ENCODE measurements at places on chromosomes 4 and X.

DNA sequence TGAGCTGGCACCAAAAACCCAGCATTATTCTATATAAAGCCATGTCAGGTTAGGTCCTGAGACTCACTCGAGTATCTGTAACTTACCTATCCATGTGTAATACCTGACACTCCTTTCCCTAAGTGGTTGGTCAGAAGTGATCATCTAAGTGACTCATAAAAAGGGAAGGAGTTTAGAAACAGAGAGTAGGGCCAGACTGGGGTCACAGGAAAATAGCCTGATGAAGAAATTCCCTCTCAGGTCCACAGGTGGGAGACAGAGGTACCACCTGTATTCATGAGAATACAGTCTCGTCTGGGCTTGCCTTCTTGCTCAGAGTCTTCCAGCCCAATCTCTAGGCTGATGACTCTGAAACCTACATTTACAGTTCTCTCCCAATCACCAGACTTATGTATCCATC lies 161.8 kb upstream of the MAP3K15 start:
- no peak for DNase-seq

DNA sequence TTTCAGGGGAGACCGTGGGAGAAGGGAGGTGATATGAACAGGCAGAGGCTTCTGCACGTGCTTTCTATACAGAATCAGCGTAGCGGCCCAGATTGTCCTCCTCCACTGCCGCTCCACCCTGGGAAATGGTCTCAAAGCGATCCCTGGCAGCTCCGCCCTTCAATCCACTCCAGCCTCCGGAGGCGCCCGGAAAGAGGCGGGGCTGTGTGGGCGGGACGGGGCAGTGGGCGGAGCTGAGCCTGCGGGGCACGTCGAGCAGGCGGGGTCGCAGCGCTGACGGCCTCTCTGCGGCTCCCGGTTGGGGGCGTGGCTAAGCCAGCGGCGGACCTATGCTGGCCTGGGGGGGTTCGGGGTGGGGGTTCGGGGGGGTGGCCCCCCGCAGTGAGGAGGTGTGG lies 210 bp upstream of the SMIM10L2A start:
- no peak for DNase-seq

GRCh38 chr4:138249132-138249531 lies 7.0 kb upstream of the SLC7A11 start:
- DNase-seq: no peak

- DNase-seq: no peak
Observed at GRCh38 chr4:88859191-88859812, 161.7 kb upstream of the NAP1L5 start.

DNA sequence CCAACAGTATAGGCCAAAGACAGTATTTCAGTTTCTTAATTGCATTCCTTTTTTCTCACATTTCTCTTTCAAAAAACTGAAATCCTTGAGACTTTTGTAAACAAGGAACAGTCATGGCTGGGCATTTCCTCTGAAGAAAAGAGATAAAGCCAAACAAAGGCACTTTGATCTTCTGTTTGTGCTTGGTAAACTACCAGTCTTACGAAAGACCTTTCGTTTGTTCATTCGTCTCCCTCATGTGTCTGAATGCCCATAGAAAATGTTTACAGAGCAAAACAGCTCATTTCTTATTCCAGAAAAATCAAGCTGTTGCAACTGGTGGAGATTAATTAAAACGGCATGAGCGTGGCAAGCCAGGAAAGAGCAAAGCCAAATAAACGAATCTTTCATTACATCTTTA lies 178.0 kb downstream of the GASK1B start:
- no peak for DNase-seq

- DNase-seq: no peak
Observed at GRCh38 chr4:84362896-84363655, 136.0 kb downstream of the NKX6-1 start.

- no peak for DNase-seq
Observed at GRCh38 chrX:137051978-137052642, 18.3 kb upstream of the GPR101 start.

- DNase-seq: no peak
Observed at GRCh38 chr4:170674176-170674575, 584.4 kb upstream of the AADAT start.

DNA sequence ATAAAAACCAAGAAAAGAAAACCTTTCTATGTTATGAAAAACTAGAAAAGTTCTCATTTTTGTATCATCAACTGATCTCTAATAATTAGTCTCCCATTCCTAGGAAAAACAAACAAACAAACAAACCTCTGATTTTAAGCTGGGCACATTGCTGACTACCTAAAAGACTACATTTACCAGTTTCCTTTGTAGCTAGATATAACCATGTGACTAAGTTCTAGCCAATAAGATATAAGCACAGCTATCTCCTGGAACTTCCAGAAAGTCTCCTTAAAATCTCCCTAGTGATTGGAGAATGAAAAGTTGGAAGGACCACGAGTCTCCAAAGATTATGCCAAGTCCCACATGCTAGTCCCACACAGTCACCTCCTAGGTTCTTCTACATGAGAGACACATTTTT lies 108.9 kb downstream of the NR3C2 start:
- DNase-seq: no peak

GRCh38 chr4:3402491-3403347 lies 39.0 kb upstream of the HGFAC start:
- DNase-seq: peak; percentile 59

DNA sequence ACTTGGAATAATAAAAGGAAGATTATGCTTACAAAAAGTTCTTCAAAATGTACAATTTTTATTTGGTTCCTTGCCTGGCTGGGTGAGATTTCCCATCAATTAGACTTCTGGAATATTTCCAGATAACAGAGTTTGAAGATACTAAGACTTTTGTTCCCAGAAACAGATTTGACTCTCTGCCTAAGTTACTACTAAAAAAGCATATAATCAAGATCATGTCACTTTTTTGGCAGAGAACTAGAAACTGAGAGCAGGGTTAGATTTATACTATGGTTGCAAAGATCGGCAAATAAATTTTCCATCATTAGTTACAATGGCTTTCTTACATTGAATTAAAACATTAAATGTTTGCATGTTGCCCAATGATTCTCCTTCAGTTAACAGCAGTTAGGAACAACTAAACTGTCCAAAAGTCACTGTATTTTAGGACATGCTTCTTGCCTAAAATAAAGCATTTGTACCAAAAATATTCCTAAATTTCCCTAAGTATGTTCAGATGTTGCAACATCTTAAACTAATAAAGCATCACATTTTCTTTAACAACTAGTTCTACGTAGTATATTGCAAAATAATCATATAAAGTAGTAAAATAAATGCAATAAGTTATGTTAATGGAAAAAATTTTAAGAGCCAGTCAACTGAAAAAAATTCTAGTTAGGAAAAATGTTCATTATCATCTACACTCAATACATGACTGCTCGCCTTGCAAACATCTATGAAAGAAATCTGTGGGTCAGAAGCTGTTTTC lies 73.0 kb downstream of the SEC24D start:
- DNase-seq: no peak

DNA sequence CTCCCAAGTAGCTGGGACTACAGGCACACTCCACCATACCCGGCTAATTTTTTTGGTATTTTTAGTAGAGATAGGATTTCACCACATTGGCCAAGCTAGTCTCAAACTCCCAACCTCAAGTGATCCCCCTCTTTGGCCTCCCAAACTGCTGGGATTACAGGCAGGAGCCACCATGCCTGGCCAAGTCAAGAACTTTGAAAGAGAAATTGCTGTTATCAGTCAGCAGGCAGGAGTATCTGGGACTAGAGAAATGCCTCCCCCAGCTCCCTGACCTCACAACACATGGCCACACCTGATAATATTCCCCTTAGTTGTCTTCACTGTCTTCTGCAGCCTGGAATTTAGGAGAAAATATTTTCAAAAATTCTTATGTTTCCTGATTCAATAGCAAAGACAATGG lies 7.4 kb downstream of the TXK start:
- DNase-seq: no peak

DNA sequence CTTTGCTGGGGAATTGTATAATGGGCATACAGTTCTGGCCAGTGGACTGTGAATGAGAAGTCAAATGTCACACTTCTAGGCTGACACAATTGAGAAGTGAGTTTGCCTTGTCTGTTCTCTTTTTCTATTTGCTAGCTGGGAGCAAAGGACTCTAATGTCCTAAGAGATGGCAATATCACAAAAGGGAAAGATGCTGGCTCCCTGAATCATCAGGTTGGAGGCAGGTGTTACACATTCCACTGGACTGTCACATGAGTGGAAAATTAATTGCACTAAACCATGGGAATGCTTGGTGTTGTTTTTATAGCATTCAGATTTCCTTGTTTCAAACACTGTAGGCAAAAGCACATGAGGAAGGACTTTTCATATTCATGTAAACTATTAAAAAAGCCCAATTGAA lies 388.3 kb downstream of the ADAM29 start:
- no peak for DNase-seq

GRCh38 chr4:168908093-168908492 lies 102.0 kb downstream of the CBR4 start:
- DNase-seq: peak; percentile 44

DNA sequence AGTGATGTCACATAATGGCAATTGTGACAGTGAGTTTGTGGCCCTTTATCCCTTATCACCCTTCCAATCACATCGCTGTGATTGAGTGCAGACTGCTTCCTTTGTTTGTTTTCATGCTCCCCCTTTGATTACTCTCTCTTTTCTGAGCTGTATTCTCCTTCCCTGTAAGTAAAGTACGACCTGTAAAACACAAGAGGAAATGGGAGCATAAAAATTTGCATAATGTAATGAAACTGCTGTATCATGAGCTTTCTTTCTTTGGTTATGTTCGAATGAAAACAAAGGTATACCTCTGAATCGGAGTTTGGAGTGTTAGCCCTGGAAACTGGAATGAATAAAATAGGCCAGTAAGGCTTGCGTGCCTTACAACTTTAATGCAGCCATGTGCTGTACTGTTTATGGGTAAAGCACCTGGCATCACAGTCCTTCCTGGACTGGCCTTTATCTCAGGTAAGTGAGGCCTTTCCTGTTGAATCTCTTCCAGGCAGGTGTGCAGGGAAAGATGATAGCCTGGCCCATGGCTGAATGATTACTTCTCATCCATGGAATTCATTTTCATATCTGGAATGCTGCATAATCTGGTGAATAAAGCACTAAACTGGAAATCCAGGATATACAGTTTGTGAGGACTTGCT lies 26.6 kb upstream of the HS3ST1 start:
- DNase-seq: no peak

DNA sequence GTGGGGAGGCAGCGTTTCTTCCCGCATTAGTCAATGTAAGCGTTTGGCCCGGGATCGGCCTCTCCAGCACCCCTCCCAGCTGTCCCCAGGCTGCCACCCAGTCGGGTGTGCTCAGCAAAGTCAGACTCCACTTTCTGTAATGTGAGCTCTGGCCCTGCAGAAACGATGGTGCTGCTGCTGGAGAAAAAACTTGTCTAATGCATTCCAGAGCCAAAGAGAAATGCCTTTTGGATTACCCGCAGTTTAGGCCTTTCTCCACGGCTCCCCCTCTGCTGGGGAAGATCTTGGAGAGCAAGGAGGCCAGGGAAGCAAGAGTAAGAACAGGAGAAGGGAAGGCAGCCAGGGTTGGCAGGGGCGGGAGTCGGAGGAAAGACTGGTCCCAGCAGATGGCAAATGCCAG lies 55.2 kb downstream of the ELF4 start:
- DNase-seq: peak; percentile 17

- DNase-seq: no peak
Observed at GRCh38 chrX:148192547-148192946, 211.4 kb downstream of the FMR1NB start.

DNA sequence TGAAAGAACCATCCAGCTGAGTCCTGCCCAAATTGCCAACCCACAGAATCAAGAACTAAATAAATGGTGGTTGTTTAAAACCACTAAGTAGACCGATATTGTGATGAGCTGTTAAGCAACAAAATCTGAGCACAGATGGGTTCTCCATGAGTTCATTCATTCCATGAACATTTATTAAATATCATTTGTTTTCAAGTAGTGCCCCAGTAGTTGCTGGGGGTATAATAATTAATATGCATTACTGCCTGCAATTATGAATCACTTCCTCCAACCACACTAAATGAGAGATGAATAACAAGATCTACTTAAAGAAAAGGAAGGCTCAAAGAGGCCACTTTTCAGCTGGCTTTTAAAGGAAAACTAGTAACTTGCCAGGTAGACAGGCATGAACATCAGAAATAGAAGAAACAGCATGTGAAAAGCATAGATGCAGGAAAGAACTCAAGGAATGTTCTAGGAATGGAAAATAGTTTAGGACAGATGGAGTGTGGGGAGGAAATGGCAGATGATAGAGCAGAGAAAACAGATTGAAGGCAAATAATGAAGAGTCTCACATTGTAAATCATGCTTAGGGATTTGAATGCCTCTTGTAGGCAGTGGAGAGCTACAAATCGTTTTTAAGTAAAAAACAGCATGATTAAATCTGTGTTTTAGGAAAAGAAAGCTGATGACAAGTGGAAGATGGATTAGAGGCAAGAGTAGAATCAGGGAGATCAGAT lies 641.7 kb upstream of the DIPK2B start:
- DNase-seq: no peak

GRCh38 chrX:47573341-47574075 lies 8.7 kb upstream of the TIMP1 start:
- no peak for DNase-seq

DNA sequence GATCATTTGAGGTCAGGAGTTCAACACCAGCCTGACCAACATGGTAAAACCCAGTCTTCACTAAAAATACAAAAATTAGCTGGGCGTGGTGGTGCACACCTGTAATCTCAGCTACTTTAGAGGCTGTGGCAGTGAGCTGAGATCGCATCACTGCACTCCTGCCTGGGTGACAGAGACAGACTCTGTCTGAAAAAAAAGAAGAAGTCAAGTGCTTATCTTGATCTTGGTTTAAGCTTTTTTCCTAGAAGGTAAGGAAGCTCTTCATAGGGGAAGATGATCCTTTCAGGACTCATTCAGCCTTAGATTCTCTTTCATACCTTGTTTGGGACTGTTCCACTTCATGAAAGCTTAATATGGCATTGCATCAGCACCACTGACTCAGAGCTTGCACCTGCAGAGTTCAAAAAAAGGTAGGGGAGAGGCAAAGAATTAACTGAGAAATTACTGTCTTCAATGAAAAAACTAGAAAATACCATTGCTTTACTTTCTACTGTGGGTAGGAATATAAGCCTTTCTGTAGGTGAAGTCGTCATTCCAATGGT lies 70.8 kb upstream of the EPGN start:
- no peak for DNase-seq

GRCh38 chr4:112511093-112511802 lies 4.7 kb downstream of the NEUROG2 start:
- no peak for DNase-seq

DNA sequence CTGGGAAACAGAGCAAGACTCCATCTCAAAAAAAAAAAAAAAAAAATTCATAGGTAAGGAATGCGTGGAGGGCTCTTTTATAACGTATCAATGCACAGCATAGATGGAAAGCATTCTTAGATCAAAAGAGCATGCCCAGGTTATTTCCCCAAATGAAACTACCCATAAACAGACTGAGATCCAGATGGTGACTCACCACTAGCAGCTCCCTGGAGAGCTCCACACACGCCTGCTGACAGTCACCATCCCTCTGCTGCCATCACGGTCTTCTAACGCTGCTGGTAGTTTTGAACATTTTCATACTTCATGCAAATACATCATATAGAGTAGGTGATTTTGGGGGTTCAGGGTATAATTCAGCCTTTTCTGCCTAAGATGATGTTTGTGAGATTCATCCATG lies 136.9 kb downstream of the ASMT start:
- no peak for DNase-seq

All from AG04449 (cell line).